SJCRH30 (cell line): ENCODE measurements at places on chromosomes 13 and 19. TPM values are rescaled to one million over a fixed set of nuclear protein-coding genes. Genes with fewer than 3 reads are reported as not detected.
A peak's percentile ranks its signal among the peaks of the same experiment; 100 is the strongest.

DNA sequence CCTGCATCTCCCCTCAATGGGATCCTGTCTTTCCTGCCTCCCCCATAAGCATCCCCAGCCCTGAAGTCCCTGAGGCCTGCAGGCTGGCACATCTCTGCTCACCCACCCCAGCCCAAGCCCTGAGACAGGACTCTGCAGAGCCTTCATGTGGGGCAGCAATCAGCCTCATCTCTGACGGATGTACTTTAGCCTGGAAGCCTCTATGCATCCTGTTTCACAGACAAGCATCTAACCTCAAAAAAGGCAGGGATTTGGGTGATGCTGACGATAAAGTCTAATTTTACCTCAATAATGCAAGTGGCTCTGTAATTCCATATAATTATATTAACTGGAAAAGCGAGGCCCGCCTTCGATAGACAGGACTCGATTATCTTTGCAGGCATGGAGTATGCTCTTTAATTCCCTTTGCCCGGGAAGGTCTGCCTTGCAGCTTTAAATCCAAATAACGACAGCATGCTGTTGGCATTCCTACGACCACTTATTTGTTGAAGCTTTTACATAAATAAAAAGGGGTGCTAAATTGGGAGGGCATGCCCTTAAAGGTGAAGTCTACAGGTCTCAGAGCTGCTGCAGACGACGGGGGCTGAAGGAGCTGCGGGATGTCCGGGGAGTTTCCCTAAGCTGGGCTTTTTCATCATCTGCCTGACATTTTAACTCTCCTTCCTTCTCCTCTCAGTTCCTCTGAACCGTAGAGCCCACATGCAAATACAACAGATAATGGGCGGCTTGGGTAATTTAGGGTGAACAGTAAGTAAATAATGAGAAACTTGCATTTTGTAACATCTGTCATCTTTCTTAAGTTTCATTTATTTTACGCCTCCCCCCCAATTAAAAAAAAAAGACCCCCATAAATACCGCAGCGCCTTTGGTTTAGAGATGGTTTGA is 211.5 kb downstream of the URI1 start:
- no peak for DNase-seq
- H3K36me3 ChIP-seq = no peaks in the 10 kb centered on the region
- peaks cover 4% of the 10 kb centered on the region; the same call in 1 of the 2 replicates for H3K27me3 ChIP-seq
- H3K4me1 ChIP-seq = no peaks in the 10 kb centered on the region
- H3K4me3 ChIP-seq = no peak overlapping the region
- no peak overlapping the region for H3K27ac ChIP-seq

- no peak overlapping the region for H3K4me3 ChIP-seq
- no peak for DNase-seq
- no peaks in the 10 kb centered on the region for H3K27me3 ChIP-seq
- no peak overlapping the region for H3K27ac ChIP-seq
- H3K4me1 ChIP-seq = no peaks in the 10 kb centered on the region
- H3K36me3 ChIP-seq = no peaks in the 10 kb centered on the region
Observed at GRCh38 chr13:63124863-63125262, 1709.2 kb upstream of the PCDH20 start.

DNA sequence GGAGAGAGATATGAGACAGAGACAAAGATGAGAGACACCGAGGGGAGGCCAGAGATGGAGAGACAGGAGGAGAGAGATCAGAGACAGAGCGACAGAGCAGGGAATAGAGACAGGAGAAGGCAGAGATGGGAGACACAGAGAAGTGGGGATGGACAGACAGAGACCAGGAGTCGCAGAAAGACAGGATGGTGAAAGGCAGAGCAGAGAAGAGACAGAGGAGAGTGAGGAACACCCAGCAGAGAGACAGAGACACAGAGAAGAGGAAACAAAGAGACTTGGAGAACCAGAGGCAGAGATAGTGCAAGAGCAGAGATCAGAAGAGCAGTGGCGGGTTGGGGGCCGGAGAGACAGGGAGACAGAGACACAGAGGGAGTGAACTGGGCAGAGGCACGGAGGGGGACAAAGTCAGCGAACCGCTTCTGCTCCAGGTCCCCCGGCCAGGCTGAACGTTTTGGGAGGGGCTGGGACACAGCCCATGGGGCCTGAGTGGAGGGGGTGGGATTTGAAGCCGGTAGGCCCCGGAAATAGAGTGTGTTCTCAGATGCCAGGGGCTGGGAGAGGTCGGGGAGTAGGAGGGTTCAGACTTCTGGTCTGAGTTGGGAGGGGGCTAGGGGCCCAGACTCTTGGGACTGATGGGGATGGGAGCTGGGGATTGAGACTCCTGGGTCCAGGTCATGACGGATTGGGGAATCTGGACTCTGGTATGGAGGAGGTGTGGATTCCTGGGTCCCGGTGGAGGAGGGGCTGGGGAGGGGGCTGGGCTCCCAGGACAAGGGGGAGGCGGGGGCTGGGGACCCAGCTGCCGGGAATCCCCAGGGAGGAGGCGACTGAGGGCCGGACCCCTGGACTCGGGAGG is 654 bp downstream of the ZNF579 start:
- peaks cover 7% of the 10 kb centered on the region; the same call in 1 of the 2 replicates for H3K36me3 ChIP-seq
- no peaks in the 10 kb centered on the region; the same call in 1 of the 2 replicates for H3K4me1 ChIP-seq
- no peaks in the 10 kb centered on the region for H3K27me3 ChIP-seq
- peak overlapping the region; percentile 74 for H3K27ac ChIP-seq

DNA sequence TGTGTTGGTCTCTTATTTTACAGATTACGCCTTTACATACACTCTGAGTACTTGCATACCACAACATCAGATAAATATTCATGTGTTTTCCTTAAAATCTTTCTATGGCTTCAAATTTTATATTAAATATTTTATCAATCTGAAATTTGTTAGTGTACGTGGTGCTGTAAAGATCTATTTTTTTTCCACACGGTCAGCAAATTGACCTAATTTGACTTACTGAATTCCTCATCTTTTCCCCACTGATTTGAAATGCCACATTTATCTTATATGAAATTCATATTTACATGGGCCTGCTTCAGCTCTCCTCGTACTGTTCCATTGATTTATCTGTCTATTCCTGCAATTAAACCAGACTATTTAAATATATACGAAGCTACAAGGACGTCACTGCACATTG is 433.8 kb upstream of the ZNF507 start:
- H3K27me3 ChIP-seq = no peaks in the 10 kb centered on the region
- no peaks in the 10 kb centered on the region for H3K36me3 ChIP-seq
- no peak for DNase-seq
- no peak overlapping the region for H3K4me3 ChIP-seq
- H3K4me1 ChIP-seq = peaks cover 47% of the 10 kb centered on the region

- no peak overlapping the region for H3K27ac ChIP-seq
- DNase-seq = no peak
- no peaks in the 10 kb centered on the region for H3K27me3 ChIP-seq
- no peak overlapping the region for H3K4me3 ChIP-seq
- H3K36me3 ChIP-seq = peaks cover 66% of the 10 kb centered on the region
- H3K4me1 ChIP-seq = no peaks in the 10 kb centered on the region
Observed at GRCh38 chr13:36310417-36311108, 12.9 kb upstream of the CCDC169 start.

Gene ZNF568
- total RNA-seq = 14.3 and 17.0 TPM in 2 replicates

DNA sequence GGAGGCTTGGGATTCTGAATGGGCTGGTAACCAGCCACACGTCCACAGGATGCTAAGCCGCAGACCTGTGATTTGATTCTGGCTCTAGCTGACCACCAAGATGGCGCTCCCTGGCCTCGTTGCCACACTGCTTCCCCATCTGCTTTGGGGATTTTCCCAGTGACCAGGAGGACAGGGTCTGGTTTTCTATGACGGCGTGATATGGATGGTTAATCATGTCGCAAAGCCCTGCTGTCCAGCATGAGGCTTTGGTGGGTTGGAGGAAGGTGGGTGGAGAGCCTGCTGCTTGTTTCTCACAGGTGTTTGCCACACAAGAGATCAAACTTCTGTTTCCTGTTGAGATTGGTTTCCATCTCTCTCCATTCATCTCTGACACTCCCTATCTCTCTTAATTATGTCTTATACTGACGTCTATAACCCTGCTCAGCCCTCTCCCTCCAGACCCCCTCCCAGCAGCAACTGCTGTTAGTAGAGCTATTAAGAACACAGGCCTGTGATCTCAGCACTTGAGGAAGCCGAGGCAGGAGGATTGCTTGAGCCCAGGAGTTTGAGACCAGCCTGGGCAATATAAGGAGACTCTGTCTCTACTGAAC is 102.7 kb downstream of the SIPA1L3 start:
- peaks cover 4% of the 10 kb centered on the region; the same call in 1 of the 2 replicates for H3K36me3 ChIP-seq
- H3K4me3 ChIP-seq = no peak overlapping the region
- H3K27ac ChIP-seq = no peak overlapping the region
- peaks cover 23% of the 10 kb centered on the region for H3K4me1 ChIP-seq
- H3K27me3 ChIP-seq = no peaks in the 10 kb centered on the region

Gene SIGLEC12
- not detected in 2 replicates for total RNA-seq

Gene PRX
- total RNA-seq = 2.9 and 4.0 TPM in 2 replicates

Gene C19orf81
- not detected in 2 replicates for total RNA-seq

Gene ZNF430
- total RNA-seq = 17.4 and 20.8 TPM in 2 replicates

DNA sequence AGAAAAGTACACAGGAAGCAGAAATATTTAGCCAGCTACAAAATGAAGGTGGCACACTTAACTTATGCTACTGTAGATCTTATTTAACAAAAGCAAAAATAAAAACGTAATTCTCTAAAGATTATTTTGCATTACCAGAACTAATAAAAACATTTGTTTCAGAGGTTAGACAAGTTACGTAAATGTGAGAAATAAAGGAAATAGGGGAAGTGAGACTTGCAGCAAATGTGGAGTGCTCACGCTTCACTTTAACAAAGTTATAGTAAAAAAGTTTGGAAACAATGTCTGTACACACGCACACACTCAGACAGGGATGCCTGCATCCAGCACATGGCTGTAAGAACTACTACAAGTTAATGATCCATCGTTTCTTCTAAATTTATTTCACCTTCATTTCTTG is 83.7 kb downstream of the NALCN start:
- no peaks in the 10 kb centered on the region for H3K27me3 ChIP-seq
- H3K4me3 ChIP-seq = no peak overlapping the region
- no peak overlapping the region for H3K27ac ChIP-seq
- no peak for DNase-seq
- peaks cover 14% of the 10 kb centered on the region for H3K4me1 ChIP-seq
- H3K36me3 ChIP-seq = no peaks in the 10 kb centered on the region

Gene SELENOV
- 0.15 and 0.32 TPM in 2 replicates for total RNA-seq

DNA sequence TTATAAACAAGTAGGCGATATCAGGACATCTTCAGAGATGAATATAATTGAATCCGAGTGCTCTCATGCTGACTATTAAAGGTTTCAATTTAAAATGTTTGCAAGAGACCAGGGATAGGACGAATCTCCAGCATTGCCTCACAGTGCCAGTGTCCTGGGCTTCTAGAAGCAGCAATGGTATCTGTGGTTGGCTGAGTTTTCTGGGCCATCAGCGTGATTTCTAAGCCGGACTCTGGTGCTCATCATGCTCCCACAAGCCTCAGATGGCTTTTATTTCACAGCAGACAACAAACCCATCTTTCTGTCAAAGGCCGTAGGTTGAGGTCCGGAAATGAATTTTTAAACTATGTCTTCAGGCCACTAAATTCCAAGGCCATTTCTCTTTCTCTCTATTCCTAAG is 187.7 kb downstream of the FOXO1 start:
- H3K27me3 ChIP-seq = no peaks in the 10 kb centered on the region
- no peak overlapping the region for H3K27ac ChIP-seq
- H3K4me1 ChIP-seq = peaks cover 24% of the 10 kb centered on the region
- H3K36me3 ChIP-seq = no peaks in the 10 kb centered on the region

Gene URAD
- total RNA-seq = not detected in 2 replicates

GRCh38 chr19:12943437-12944044 is 2.1 kb upstream of the RAD23A start:
- DNase-seq = no peak
- H3K4me3 ChIP-seq = no peak overlapping the region
- peaks cover 70% of the 10 kb centered on the region for H3K36me3 ChIP-seq
- peaks cover 11% of the 10 kb centered on the region for H3K4me1 ChIP-seq
- H3K27ac ChIP-seq = no peak overlapping the region

DNA sequence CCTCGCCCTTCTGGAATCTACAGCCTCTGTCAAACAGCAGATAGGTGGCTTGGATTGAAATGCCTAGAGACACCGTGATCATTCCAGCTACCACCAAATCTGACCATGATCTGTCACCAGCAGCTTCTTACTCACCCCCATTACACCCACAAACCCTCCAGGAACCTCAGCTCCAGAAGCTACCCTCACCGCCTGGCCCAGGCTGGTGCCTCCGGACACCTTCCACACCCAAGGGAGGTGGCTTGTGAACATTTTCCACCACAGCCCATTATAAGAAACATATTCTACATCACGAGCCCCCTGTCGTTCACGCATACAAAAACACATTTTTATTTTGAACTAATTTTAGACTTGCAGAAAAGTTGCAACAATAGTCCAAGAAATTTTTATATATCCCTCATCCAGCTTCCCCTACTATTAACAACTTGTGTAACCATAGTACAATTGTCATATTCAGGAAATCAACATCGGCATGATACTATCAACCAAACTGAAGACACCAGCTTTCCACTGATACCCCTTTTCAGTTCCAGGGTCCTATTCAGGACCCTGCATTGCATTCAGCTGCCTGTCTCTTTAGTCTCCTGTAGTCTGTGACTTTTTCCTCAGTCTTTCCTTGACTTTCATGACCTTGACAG is 15.4 kb upstream of the UBE2L5 start:
- no peak overlapping the region for H3K4me3 ChIP-seq
- no peaks in the 10 kb centered on the region for H3K36me3 ChIP-seq
- H3K4me1 ChIP-seq = no peaks in the 10 kb centered on the region
- DNase-seq = no peak
- peaks cover 4% of the 10 kb centered on the region; the same call in 1 of the 2 replicates for H3K27me3 ChIP-seq
- H3K27ac ChIP-seq = no peak overlapping the region

Gene WDR62
- 19.8 and 23.5 TPM in 2 replicates for total RNA-seq

- H3K4me1 ChIP-seq = no peaks in the 10 kb centered on the region
- no peak for DNase-seq
- H3K4me3 ChIP-seq = no peak overlapping the region
- peaks cover 84% of the 10 kb centered on the region for H3K36me3 ChIP-seq
- H3K27ac ChIP-seq = no peak overlapping the region
- no peaks in the 10 kb centered on the region for H3K27me3 ChIP-seq
Observed at GRCh38 chr19:47358936-47359335, 9.8 kb downstream of the DHX34 start.
